ENCODE measurements at places on chromosomes 4 and X. TPM values are rescaled to one million over a fixed set of nuclear protein-coding genes. Genes with fewer than 3 reads are reported as not detected.

GRCh38 chr4:86947501-86948120 lies 12.8 kb downstream of the AFF1 start:
- no peak for DNase-seq

DNA sequence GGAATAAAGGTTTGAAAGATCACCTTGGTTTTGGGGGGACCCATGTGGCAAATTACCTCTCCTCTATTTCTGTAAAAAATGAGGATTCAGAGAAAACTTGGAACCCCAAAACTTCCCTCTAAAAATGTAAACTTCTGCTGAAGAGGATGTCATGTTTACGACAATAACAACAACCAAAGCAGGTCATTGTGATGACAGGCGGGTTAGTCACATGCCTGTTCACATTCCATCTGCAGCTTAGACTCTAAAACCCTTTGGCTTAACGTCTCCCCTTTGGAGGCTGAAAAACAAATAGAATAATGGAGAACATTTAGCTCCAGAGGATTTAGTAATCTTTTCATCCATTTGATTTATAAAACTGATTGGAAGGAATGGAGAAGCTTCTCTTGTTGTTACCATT lies 75.0 kb upstream of the FAM9C start:
- no peak for DNase-seq

GRCh38 chr4:63348735-63349673 lies 1060.2 kb downstream of the TECRL start:
- DNase-seq, result no peak

DNA sequence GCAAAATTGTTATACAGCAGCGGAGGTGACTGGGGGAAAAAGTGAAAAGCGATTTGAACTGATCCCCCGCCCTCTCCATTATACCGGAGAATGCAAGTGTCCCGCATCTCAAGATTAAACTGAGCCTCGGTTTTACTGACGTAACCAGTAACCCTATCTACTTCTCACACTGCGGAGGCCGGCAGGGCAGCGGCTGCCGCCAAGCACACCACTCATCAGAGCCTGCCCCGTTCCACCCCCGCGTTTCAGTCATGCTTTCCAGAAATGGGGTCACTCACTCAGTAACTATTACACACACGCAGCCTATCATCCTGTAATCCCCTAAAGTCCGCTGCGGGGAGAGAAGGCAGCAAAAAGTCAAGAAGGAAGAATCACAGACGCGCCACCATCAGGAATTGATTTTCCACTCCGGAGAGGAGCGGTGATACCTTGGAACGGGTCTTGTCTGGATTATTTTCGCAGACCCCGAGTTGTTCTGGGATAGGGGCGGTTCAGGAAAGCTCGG lies 1.4 kb downstream of the RPS6KA3 start:
- no peak for DNase-seq

- DNase-seq, result no peak
Measured at GRCh38 chr4:59938166-59938565, 1262.0 kb upstream of the ADGRL3 start.

GRCh38 chrX:30693999-30694650 lies 40.9 kb downstream of the GK start:
- DNase-seq, result no peak

GRCh38 chrX:35680940-35681346 lies 117.2 kb upstream of the MAGEB16 start:
- DNase-seq, result no peak

DNA sequence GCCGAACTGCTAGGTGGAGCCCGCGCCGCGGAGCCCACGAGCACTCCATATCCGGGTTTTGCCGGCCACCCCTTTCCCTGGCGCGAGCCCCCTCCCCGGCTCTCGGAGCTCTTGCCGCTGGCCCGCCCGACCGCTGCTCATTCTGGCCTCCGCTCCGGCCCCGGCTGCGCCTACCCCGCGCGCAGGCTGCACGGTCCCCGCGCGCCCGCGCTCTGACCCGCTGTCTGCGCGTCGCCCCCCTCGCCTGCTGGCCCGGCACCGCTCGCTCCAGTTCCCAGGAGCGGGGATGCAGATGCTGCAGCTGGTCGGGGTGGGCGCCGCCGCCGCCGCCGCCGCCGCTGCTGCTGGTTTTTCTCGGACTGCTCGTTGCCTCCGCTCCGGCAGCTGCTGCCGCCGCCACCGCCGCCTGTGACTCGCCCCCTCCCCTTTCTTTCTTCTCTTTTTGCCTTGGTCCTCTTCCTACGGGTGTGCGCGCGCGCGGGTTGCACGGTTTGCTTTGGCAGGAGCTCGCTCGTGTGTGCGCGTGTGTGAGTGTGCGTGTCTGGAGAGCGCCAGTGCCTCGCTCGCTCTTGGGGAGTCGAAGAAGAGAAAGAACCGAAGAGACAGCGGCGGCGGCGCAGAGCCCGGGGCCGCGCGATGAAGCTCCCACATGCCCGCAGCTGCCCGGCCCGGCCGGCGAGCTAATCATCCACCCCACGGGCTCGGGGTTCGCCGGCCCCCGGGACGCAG lies at the start of gene ADGRL3:
Gene ADGRL3, plus strand, starts transcription at position 140 of the 729 bp plus-strand sequence.
- DNase-seq, result peak; percentile 77

GRCh38 chrX:41240509-41240908 lies 93.5 kb upstream of the DDX3X start:
- no peak for DNase-seq

- DNase-seq, result no peak
Measured at GRCh38 chrX:20348139-20348538, 81.4 kb upstream of the RPS6KA3 start.

DNA sequence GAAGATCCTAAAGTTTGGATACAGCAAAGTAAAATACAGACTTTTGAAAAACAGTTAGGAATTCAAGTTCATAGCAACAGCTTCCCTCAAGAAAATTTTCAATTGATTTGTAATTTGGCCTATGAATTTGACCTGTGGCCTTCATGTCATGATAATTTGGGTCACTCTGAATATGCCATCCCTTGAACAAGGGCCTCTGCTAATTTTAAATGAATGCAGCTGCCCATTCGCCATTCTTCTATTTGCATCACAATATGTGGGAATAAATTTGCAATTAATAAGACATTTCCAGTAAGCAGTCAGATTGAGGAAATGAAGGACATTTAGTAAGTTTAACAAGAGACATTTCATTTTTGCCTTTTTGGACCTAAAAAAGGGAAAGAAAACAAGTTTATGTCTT lies 1.9 kb upstream of the REST start:
- DNase-seq, result no peak

GRCh38 chrX:87580862-87581261 lies 63.3 kb downstream of the KLHL4 start:
- no peak for DNase-seq

DNA sequence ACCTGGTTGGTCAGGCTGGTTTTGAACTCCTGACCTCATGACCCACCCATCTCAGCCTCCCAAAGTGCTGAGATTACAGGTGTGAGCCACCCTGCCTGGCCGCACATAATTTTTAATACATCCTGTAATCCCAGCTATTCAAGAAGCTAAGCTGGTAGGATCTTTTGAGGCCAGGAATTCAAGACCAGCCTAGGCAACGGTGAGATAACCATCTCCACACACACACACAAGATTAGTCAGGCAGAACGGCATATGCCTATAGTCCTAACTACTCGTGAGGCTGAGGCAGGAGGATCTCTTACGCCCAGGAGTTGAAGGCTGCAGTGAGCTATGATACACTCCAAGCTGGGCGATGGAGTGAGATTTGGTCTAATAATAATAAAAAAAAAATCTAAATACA lies 212.4 kb upstream of the NEIL3 start:
- no peak for DNase-seq

GRCh38 chrX:118271775-118272174 lies 74.1 kb upstream of the WDR44 start:
- no peak for DNase-seq

DNA sequence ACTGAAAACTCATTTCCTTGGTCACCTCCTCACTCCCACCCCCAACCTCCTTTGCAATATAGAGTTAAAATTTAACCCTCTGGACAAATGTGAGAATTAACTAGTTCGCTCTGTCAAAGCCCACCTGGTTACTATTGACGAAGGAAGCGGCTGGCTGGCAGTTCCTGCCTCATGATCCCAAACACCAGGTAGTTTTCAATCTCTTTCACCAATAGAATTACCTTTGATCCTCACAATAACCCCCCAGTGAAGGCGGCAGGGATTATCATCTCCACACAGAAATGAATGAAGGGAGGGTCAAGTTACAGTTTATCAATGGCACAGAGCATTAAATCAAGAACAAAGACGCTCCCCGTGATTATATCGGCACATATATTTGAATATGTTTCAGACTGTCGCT lies 65.7 kb upstream of the TTC29 start:
- DNase-seq, result no peak

DNA sequence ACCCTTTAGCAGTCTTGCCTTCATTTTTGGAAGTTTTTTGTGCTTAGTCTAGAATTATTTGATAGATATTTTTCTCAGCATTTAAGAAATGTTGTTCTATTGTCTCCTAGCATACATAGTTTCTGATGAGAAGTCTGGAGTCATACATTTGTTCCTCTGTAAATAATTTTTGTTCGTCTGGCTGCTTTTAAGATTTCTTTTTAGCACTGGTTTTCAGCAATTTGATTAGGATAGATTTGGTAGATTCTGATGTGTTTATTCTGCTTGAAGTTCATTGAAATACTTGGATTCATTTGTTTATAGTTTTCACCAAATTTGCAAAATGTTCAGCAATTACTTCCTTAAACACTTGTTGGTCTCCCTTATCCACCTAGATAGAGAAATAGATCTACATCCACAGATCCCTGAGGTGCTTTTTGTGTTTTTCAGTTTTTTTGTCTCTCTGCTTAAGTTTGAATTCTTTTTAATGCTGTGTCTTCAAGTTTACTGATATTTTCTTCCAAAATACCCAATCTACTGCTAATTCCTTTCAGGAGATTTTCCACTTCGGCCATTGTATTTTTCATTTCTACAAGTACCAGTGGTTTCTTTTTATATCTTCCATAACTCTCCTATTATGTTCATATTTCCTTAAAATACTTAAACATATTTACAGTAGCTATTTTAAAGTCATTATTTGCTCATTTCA lies 64.9 kb downstream of the ABLIM2 start:
- DNase-seq, result no peak

DNA sequence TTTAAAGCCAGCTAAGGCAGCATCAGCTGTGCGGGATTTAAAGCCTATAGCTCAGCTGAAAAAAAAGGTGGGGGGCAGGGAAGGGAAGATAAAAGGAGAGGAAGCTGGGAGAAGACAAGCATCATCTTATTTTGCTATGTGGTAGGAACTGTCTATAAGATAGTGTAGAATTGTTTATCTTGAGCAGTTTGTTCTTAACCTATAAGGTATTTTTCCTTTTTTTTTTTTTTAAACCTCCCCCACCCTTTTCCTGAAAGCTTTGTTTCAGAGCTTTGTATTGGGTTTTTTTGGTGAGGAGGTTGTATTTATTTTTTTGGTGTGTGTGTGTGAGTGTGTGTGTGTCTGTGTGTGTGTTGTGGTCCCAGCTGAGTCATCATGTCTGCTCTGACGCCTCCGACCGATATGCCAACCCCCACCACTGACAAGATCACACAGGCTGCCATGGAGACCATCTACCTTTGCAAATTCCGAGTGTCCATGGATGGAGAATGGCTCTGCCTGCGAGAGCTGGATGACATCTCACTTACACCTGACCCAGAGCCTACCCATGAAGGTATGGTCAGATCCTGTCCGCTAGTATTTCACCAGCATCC lies 531 bp downstream of the RUFY3 start:
- DNase-seq, result no peak

GRCh38 chr4:1172971-1173757 lies 781 bp upstream of the SPON2 start:
- no peak for DNase-seq

DNA sequence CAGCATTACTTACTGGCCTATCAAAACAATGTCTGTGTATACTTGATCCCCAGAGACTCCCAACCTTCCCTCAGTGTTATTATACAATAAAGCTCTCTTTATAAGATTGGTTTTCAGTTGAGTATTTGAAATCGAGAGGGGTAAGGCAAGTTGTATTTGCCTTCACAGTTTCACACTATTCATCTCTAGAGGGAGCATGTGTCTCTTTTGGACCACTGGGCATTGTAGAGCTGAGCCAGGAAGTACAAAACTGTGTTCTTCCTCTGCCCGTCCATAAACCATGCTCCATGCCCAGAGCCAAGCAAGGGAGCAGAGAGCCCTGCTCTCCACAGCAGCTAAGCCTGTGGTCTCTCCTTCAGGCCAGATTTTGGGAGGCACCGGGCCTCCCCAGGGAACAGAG lies 61.5 kb upstream of the HHIP start:
- no peak for DNase-seq

DNA sequence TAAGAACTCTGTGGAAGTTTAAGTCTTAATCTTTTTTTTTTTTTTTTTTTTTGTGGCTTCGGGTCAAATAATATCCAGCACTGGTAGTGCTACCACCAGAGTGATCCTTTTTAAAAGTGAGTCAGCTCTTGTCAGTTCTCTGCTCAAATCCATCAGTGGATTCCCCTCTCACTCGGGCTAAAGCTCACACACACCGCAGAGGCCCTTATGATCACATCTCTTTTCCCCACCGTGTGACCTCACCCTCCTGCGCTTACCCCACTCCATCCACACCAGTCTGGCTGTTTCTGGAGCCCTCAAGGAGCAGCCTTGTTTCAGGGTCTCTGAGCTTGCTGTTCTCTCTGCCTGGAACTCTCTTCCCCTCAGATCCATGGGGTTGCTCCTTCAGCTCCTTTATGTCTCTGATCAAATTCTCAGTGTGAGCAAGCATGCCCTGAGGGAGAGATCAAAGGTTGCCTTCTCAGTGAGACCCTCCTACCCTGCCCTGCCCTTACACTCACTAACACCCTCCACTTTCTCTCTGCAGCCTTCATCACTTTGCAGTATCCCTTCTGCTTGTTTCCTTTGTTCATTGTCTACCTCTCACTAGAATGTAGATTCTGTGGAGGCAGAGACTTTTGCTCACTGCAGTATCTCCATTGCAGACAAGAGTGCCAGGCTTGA lies 19.8 kb upstream of the BEND4 start:
- DNase-seq, result no peak

RHOH gene
- total RNA-seq, result 1.9 TPM

SLC26A1 gene
- 2.3 TPM for total RNA-seq

ARMCX1 gene
- 29.7 TPM for total RNA-seq

VEGFD gene
- total RNA-seq, result 5.1 TPM

FATE1 gene
- 0.52 TPM for total RNA-seq

ANXA3 gene
- total RNA-seq, result 10.6 TPM

KIAA1210 gene
- not detected for total RNA-seq

TRIM60 gene
- not detected for total RNA-seq

DGAT2L6 gene
- total RNA-seq, result not detected

ZRSR2 gene
- 24.5 TPM for total RNA-seq

PAGE2B gene
- total RNA-seq, result not detected
